Aorta (tissue), 5 donors: ENCODE measurements at places on chromosomes 3 and 15. TPM values are rescaled to one million over a fixed set of nuclear protein-coding genes. Genes with fewer than 3 reads are reported as not detected.

Gene TRPM1
- total RNA-seq, result not detected

Gene LDHAL6B
- total RNA-seq, result not detected

Gene GADL1
- 2.0 TPM for total RNA-seq

Gene DUOXA1
- total RNA-seq, result 4.9 TPM

Gene CHST13
- 0.33 TPM for total RNA-seq

Gene ST8SIA2
- total RNA-seq, result not detected

Gene SLC2A2
- not detected for total RNA-seq

Gene SEMA3G
- 23.8 TPM for total RNA-seq

Gene MUC13
- total RNA-seq, result not detected

DNA sequence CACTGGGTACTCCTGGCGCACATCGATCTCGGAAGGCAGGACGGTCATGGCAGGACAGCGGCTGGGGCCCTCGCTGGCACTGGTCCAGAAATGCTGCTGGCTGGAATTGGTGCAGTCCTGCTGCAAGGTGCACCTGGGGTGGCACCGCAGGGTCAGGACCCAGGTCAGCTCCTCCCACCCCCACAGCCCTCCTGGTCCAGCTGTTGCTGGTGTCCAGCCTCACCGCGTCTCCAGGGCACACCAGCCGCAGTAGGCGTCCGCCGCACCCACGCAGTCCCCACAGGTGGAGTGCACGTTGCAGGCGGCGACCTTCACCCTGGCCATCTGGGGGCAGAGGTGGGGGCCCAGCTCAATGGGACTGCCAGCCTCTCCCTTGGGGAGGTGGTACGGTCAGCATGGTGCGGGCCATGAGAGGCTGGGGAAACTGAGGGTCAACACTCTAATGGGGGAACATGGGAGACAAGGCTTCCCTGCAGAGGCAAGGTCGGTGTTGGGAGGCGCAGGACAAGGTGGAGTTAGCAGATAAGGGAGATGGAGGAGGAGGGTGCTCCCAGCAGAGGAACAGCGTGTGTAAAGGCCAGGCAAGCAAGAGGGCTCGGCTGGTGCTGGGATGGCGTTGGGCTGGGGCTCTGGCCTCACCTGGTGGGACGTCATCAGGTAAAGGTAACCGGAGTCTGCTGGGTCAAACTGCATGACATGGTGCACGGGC lies 20.4 kb downstream of the PLXND1 start:
- DNase-seq, result no peak
- no peak overlapping the region for H3K4me3 ChIP-seq
- H3K27me3 ChIP-seq, result no peaks in the 10 kb centered on the region
- H3K4me1 ChIP-seq, result no peaks in the 10 kb centered on the region
- H3K36me3 ChIP-seq, result no peaks in the 10 kb centered on the region

GRCh38 chr3:105938806-105939205 lies 70.0 kb upstream of the CBLB start:
- H3K4me3 ChIP-seq, result no peak overlapping the region
- H3K4me1 ChIP-seq, result peaks cover 2% of the 10 kb centered on the region
- no peak overlapping the region for H3K27ac ChIP-seq
- no peak for DNase-seq
- no peaks in the 10 kb centered on the region for H3K27me3 ChIP-seq

DNA sequence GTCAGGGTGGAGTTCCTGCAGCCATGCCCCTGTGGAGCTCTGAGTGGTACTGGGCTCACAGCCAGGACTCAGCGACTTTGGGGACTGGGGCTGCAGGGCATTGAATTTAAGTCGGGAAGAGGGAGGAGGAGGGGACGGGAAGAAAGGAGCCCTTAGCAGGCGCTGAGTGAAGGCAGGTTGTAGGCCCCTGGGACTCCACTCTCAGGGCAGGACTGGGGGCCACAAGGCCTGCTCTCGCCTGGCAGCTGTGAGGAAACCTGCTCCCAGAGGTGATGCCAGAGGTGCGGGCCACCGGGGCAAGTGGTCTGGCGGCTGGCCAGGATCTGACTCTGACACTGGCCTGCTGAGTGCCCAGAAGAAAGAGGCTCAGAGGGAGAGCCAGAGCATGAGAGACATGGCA lies 73.5 kb downstream of the EPHB3 start:
- no peaks in the 10 kb centered on the region for H3K27me3 ChIP-seq
- H3K27ac ChIP-seq, result no peak overlapping the region
- no peak overlapping the region for H3K4me3 ChIP-seq
- no peak for DNase-seq

GRCh38 chr3:55719508-55719907 lies 232.4 kb upstream of the WNT5A start:
- no peak for DNase-seq
- no peaks in the 10 kb centered on the region for H3K36me3 ChIP-seq
- no peak overlapping the region for H3K4me3 ChIP-seq
- no peak overlapping the region for H3K27ac ChIP-seq
- H3K27me3 ChIP-seq, result no peaks in the 10 kb centered on the region
- H3K4me1 ChIP-seq, result no peaks in the 10 kb centered on the region

DNA sequence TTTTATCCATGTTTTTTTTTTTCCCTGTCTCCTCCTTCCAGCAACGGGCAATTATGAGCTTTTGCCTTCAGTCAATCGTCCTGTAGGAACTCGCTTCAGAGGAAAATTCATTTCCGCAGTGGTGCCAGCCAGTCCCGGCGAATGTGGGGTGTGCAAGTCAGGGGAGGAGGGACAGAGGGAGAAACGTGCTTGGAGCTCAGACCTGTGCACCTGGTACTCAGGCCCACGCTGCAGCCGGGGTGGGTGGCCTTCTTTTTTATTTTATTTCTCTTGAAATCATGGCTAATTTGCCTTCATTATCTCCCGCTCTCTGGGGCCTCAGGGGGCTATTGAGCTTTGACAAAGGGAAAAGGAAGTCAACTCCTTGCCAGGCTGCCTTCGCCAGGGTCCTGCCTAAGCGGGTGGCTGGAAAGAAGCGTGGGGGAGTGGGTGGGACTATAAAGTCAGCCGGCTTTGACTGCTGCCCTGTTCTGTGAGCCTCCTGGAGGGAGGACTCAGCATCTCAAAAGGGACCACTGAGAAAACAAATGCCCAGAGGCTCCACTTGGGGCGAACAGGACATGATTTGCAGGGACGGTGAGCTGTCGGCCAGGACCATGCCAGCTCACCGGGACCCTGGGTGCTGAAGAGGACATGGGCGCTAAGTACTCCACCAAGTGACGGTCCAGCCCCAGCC lies 5.5 kb downstream of the GRIP2 start:
- H3K36me3 ChIP-seq, result no peaks in the 10 kb centered on the region
- H3K27me3 ChIP-seq, result no peaks in the 10 kb centered on the region
- H3K4me3 ChIP-seq, result no peak overlapping the region
- H3K4me1 ChIP-seq, result no peaks in the 10 kb centered on the region

- no peak for DNase-seq
- H3K27ac ChIP-seq, result no peak overlapping the region
- H3K36me3 ChIP-seq, result no peaks in the 10 kb centered on the region
Measured at GRCh38 chr15:56320316-56320715, 44.9 kb upstream of the TEX9 start.

DNA sequence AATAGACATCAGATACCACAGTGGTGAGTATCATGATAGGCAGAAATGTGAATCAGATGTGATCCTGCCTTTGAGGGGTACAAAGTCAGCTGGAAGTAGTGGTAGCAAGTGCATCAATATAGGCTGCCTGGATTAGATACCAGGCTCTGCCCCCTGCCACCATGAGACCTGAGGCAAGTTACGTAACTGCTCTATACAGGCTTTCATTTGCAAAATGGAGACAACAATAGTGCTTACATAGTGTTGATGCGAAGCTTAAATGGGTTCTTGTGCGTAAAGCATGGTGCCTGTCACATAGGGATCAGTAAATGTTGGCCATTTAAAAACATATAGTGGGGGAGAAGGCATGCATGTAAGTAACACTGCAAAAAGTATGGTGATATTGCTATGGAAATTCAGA lies 158.0 kb downstream of the RYR3 start:
- no peak overlapping the region for H3K27ac ChIP-seq
- H3K4me3 ChIP-seq, result no peak overlapping the region
- no peak for DNase-seq
- no peaks in the 10 kb centered on the region for H3K27me3 ChIP-seq
- no peaks in the 10 kb centered on the region for H3K4me1 ChIP-seq

- no peaks in the 10 kb centered on the region for H3K4me1 ChIP-seq
- no peaks in the 10 kb centered on the region for H3K36me3 ChIP-seq
- no peak overlapping the region for H3K4me3 ChIP-seq
Measured at GRCh38 chr3:10226293-10226692, 22.0 kb upstream of the TATDN2 start.

- no peak overlapping the region for H3K27ac ChIP-seq
- H3K4me1 ChIP-seq, result no peaks in the 10 kb centered on the region
- no peak overlapping the region for H3K4me3 ChIP-seq
- H3K27me3 ChIP-seq, result no peaks in the 10 kb centered on the region
- DNase-seq, result no peak
Measured at GRCh38 chr3:36693670-36694069, 70.7 kb downstream of the DCLK3 start.

- H3K27ac ChIP-seq, result no peak overlapping the region
- H3K36me3 ChIP-seq, result no peaks in the 10 kb centered on the region
- no peaks in the 10 kb centered on the region for H3K27me3 ChIP-seq
- H3K4me3 ChIP-seq, result no peak overlapping the region
- no peak for DNase-seq
Measured at GRCh38 chr3:100902572-100902971, 90.6 kb downstream of the ABI3BP start.

GRCh38 chr3:194327218-194328052 lies 23.7 kb downstream of the CPN2 start:
- H3K27ac ChIP-seq, result no peak overlapping the region
- H3K36me3 ChIP-seq, result no peaks in the 10 kb centered on the region
- no peak for DNase-seq
- H3K27me3 ChIP-seq, result no peaks in the 10 kb centered on the region
- H3K4me3 ChIP-seq, result no peak overlapping the region
- no peaks in the 10 kb centered on the region for H3K4me1 ChIP-seq

GRCh38 chr15:101684877-101685276 lies 32.7 kb upstream of the TM2D3 start:
- H3K27me3 ChIP-seq, result no peaks in the 10 kb centered on the region
- H3K4me1 ChIP-seq, result no peaks in the 10 kb centered on the region
- peaks cover 4% of the 10 kb centered on the region for H3K36me3 ChIP-seq

DNA sequence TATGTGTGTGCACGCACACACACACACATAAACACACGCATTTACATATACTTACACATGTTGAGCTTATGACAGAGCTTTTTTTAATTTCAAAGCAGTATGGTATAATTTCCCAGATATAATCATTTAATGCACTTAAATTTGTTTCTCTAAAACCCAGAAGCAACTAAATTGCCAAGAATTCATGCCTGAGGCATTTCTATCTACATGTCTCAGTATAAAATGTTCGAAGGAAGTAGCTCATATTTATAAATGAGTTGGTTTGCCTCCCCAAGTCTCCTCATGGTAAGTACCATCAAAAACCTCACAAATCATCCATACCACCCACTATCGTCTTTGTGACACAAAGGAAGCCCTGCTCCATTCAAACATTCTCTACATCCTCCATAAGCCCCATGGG lies 130.6 kb downstream of the RPL22L1 start:
- no peak for DNase-seq
- no peaks in the 10 kb centered on the region for H3K27me3 ChIP-seq
- H3K27ac ChIP-seq, result no peak overlapping the region
- no peak overlapping the region for H3K4me3 ChIP-seq
- no peaks in the 10 kb centered on the region for H3K36me3 ChIP-seq

DNA sequence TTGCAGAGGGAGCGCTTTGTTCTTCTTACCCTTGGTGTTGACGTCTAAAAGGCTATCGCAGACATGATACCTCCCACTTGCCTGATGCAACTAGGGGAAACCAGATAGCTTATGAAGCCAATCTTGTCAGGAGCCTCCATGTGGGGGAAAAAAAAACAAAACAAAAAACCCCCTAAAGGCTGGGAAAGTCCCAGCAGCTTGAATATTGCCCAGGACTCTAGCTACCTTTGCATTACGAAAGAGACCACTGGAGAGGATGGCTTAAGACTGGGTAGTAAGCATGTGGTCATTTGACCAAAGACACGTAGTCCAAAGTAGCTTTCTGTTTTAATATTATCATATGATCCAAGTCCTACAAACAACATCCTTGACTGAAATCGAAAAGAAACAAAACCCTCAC lies 120.7 kb upstream of the WNT5A start:
- H3K4me3 ChIP-seq, result no peak overlapping the region
- H3K27ac ChIP-seq, result no peak overlapping the region
- DNase-seq, result no peak
- H3K27me3 ChIP-seq, result no peaks in the 10 kb centered on the region
- no peaks in the 10 kb centered on the region for H3K4me1 ChIP-seq
- no peaks in the 10 kb centered on the region for H3K36me3 ChIP-seq

DNA sequence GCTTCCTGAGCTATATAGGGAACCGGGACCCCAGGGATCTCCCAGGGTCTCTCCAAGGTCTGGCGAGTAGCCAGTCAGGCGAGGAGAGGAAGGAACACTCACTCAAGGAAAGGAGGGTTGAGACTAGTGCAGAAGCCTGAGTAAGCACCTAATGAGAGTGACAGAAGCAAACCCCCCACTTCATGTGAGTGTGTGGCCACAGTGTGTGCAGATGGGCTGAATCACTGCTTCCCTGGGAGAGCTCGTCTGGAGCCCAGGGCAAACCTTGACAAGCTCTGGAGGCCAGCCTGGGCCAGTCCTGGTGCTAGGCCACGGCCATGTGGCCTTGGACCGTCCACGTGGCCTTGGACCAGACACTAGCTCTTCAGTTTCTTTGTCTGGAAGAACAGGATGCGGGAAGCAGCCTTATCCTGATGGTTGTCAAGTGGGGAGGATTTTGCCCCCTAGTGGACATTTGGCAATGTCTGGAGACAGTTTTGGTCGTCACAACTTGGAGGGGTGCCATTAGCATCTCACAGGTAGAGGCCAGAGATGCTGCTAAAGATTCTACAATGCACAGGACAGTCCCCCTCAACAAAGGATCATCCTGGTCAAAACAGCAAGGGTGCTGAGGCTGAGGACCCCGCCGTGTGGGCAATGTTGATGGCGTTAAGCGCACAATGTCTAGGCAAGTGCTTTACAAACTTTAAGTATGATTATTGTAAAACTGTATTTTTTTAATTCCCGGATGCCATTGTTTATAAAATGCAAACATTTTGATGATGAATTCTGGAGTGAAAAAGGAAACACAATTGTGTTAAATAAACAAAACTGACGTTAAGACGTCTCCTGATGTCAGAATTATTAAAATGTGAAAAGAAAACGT lies 34.8 kb upstream of the CTSH start:
- H3K4me1 ChIP-seq, result no peaks in the 10 kb centered on the region
- no peak overlapping the region for H3K27ac ChIP-seq
- no peak overlapping the region for H3K4me3 ChIP-seq
- H3K27me3 ChIP-seq, result no peaks in the 10 kb centered on the region
- no peaks in the 10 kb centered on the region for H3K36me3 ChIP-seq

DNA sequence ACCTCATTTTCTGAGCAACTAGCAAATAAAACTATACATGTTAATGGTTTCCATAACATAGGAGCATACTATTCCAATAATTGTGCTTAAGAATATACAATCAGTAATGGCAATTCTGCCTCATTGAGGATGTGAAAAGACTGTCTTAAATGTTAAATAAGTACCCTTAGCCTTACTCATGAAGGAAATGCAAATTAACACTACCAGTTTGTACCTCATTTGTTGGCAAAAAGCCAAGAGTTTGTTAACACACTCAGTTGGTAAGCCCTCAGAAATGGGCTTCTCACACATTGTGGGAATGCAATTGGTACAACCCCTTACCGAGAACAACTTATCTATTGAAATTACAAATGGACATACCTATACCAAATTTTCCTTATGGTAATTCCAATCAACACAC lies 9.2 kb upstream of the STT3B start:
- no peaks in the 10 kb centered on the region for H3K4me1 ChIP-seq
- no peak for DNase-seq
- H3K27me3 ChIP-seq, result no peaks in the 10 kb centered on the region
- H3K4me3 ChIP-seq, result no peak overlapping the region
